ENCODE measurements at places on chromosomes 16 and 17.

DNA sequence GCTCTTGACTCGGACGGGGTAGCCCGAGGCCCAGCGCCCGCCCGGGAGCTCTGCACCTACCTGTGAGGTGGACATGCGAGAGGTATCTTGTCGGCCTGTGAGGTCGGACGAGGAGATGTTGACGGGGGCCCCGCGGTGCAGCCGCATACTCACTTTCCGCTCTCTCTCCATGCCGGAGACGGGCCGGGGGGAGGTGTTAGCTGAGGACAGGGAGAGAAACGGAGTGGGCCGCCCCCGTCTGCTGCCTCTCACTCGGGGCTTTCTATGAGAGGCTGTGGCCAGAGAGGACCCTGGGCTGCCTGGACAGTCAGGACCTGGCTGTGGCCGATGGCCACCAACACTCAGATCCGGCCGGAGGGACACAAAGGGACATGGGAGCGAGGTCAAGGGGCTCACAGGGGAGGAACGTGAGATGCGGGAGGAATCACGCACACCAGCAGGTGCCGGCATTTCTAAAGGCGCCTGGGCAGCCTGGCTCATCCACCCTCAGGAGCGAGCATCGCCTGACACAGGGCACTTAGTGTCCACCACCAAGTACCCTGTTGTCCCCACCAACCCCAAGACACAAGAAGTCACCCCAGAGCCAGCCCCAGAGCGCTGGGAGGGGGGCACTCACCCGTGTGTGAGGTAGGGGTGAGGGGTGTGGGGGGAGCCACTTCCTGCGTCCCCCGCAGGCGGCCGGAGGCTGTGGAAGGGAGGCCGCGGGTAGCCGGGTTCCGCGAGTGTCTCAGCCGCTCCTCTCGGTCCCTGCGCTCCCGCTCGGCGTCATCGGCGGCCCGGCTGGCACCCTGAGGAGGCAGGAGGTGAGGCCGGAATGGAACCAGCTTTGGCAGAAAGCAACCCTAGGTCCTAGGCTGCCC lies 20.2 kb downstream of the SLC16A3 start:
- DNase-seq = no peak

GRCh38 chr17:35046740-35047283 lies 16.7 kb downstream of the RFFL start:
- no peak for DNase-seq

DNA sequence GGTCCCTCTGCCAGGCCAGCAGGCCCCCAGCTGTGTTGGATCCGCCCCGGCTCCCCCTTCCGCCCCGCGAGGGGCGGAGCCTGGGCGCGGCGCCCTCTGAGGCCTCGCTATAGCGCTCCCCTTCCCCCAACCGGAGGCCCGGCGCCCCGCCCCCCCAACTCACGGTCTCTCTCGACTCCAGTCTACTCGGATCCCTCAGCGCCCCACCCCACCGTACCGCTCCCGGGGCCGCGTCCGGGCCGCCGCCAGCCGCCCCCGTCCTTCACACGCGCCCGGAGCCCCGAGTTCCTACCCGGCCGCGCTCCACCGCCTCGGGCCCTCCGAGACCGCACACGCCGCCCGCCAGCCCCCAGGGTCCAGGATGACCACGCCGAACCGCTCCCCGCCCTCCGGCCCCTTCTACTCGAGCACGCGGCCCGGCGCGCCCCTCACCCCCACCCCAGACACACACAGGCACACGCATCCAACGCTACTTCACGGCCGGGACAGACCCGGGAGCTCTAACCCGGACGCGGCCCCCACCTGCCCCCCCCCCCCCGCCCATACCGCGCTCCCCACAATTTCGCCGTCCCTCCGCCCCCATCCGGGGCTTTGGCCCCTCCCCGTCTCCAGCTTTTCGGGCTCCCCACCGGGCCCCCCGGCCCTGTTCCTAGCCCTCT lies 1.4 kb downstream of the PHF23 start:
- no peak for DNase-seq

GRCh38 chr16:73771196-73772064 lies 525.2 kb upstream of the PSMD7 start:
- DNase-seq = no peak
